Mammary microvascular endothelial cell (primary cell): ENCODE measurements at places on chromosomes 1 and 21. TPM values are rescaled to one million over a fixed set of nuclear protein-coding genes. Genes with fewer than 3 reads are reported as not detected.

Gene KANK4
- not detected in 2 replicates for total RNA-seq

Gene PRELP
- total RNA-seq, result 0.07 TPM in 1 of 2 replicates, not detected in the other

Gene DCAF8
- total RNA-seq, result 43.9 and 49.2 TPM in 2 replicates

Gene ZNF648
- total RNA-seq, result not detected in 2 replicates

Gene RHD
- not detected in 2 replicates for total RNA-seq

Gene CRB1
- not detected in 2 replicates for total RNA-seq

Gene THEM5
- not detected in 2 replicates for total RNA-seq

Gene ESRRG
- total RNA-seq, result not detected in 2 replicates

Gene CRYAA
- total RNA-seq, result not detected in 2 replicates

Gene C1QTNF12
- 0.25 and 0.27 TPM in 2 replicates for total RNA-seq

Gene CYYR1
- total RNA-seq, result 22.7 and 28.9 TPM in 2 replicates

Gene SGIP1
- 3.1 and 9.4 TPM in 2 replicates for total RNA-seq

Gene GSTM1
- total RNA-seq, result 19.1 and 24.0 TPM in 2 replicates

Gene NBPF6
- total RNA-seq, result not detected in 2 replicates

Gene CDA
- 0.13 and 1.1 TPM in 2 replicates for total RNA-seq

Gene THEMIS2
- total RNA-seq, result 13.9 and 18.1 TPM in 2 replicates

Gene NOS1AP
- 0.27 and 1.1 TPM in 2 replicates for total RNA-seq

Gene SLC35D1
- 3.3 and 4.3 TPM in 2 replicates for total RNA-seq

Gene REN
- 0.39 and 0.40 TPM in 2 replicates for total RNA-seq

Gene MTX1
- 74.1 and 76.9 TPM in 2 replicates for total RNA-seq

Gene PTPN7
- total RNA-seq, result 0.33 and 1.0 TPM in 2 replicates

Gene SNX7
- total RNA-seq, result 38.0 and 44.2 TPM in 2 replicates

Gene HTR1D
- total RNA-seq, result 1.4 TPM in 2 replicates

Gene FLG2
- total RNA-seq, result not detected in 2 replicates

Gene NBPF14
- total RNA-seq, result 0.74 and 1.1 TPM in 2 replicates

Gene KIF21B
- total RNA-seq, result 1.00 and 1.2 TPM in 2 replicates

Gene SPRR5
- total RNA-seq, result not detected in 2 replicates

Gene CFAP74
- not detected in 2 replicates for total RNA-seq

Gene TSSK3
- not detected in 2 replicates for total RNA-seq

Gene KRTAP12-2
- total RNA-seq, result not detected in 2 replicates

Gene CHD5
- not detected in 2 replicates for total RNA-seq

Gene SPRR1A
- not detected in 2 replicates for total RNA-seq

Gene OR2W3
- not detected in 2 replicates for total RNA-seq

Gene GBP7
- total RNA-seq, result not detected in 2 replicates

Gene MIXL1
- total RNA-seq, result 0.20 TPM in 1 of 2 replicates, not detected in the other

Gene PROX1
- 4.6 and 5.2 TPM in 2 replicates for total RNA-seq

Gene ARTN
- total RNA-seq, result 0.05 TPM in 1 of 2 replicates, not detected in the other

Gene SLC35E2B
- total RNA-seq, result 17.1 and 19.7 TPM in 2 replicates

Gene F13B
- total RNA-seq, result not detected in 2 replicates

Gene PPCS
- 39.6 and 42.0 TPM in 2 replicates for total RNA-seq

Gene AIRE
- 0.15 TPM in 1 of 2 replicates, not detected in the other for total RNA-seq
